ENCODE measurements at places on chromosomes 5 and 9.
A peak's percentile ranks its signal among the peaks of the same experiment; 100 is the strongest.

GRCh38 chr9:130185490-130186031 lies 13.4 kb downstream of the NCS1 start:
- DNase-seq, result peak; percentile 84

- DNase-seq, result no peak
Observed at GRCh38 chr5:75234251-75234650, 2.4 kb downstream of the ANKRD31 start.

- no peak for DNase-seq
Observed at GRCh38 chr5:1367149-1367548, 22.2 kb upstream of the CLPTM1L start.

GRCh38 chr5:168234133-168234532 lies 57.3 kb upstream of the WWC1 start:
- no peak for DNase-seq

GRCh38 chr9:98251551-98251950 lies 3.9 kb downstream of the TBC1D2 start:
- DNase-seq, result no peak

DNA sequence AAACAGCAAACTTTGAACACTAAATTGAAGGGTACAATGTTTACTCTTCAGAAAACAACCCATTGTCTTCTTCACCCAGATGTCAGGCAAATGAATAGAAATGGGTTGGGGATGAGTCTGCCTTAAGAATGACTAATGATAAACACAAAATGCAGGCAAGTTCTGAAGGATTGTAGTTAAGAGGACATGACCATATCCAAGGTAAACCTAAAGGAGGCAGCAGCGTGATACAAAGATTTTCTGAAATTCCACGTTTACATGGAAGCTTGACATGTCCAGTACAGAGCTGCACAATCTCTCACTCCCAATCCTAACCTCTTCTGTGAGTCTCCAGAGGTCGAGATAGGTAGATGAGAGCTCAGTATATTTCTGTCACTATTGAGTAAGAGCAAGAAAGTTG lies 1263.2 kb upstream of the CDH6 start:
- DNase-seq, result no peak

GRCh38 chr5:72451741-72452505 lies 55.3 kb downstream of the ZNF366 start:
- DNase-seq, result no peak

DNA sequence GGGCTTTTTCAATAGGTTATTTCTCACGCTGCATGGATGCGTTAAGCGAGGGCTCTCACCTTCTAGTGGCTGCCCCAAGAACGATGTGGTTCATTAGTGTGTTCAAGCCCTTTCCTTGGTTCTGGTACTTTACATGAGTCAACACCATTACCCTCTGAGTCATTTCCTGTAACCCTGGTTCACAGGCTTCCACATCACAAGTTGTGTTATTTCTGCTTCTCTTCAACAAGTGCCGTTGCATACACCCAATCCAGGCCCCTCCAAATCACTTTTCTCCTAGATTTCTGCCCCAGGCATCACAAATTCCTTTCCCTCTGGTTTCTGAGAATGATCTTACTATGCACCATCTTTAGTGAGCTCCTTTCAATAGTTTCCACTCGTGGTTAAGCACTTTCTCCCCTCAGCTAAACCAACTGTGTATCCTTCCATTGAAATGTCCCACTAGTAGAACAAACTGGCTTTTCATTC lies 69.5 kb upstream of the RAD23B start:
- no peak for DNase-seq

GRCh38 chr5:57662991-57663390 lies 180.4 kb upstream of the ACTBL2 start:
- no peak for DNase-seq

DNA sequence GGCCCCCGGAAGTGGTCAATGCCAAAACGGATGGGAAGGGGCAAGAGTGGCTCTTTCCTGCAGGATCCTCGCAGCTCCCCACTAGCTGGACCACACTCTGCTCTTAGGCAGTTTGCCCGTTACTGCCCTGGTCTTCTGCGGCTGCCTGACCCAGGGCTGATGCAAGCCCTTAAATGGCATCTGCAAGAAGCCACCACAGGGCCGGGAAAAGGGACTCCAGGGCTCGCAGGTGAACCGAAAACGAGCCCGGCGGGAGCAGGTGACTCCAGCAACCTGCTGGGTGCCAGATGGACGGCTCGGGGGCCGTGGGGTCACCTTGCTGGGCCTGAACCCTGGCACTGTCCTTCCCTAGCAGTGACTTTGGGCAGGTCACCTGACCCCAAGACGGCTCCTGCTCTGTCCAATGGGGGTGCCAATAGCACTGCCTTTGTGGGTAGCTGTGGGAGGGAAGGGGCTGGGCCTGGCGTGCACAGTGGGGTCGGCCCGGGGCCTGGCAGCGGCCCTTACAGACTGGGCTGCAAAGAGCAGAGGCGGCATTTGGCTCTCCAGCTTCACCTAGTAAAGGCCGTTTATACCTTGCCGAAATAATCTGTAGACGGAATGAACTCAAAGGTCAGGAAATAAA lies 1.3 kb downstream of the TMEM250 start:
- DNase-seq, result no peak

GRCh38 chr9:117486426-117486825 lies 71.6 kb upstream of the ASTN2 start:
- DNase-seq, result no peak

DNA sequence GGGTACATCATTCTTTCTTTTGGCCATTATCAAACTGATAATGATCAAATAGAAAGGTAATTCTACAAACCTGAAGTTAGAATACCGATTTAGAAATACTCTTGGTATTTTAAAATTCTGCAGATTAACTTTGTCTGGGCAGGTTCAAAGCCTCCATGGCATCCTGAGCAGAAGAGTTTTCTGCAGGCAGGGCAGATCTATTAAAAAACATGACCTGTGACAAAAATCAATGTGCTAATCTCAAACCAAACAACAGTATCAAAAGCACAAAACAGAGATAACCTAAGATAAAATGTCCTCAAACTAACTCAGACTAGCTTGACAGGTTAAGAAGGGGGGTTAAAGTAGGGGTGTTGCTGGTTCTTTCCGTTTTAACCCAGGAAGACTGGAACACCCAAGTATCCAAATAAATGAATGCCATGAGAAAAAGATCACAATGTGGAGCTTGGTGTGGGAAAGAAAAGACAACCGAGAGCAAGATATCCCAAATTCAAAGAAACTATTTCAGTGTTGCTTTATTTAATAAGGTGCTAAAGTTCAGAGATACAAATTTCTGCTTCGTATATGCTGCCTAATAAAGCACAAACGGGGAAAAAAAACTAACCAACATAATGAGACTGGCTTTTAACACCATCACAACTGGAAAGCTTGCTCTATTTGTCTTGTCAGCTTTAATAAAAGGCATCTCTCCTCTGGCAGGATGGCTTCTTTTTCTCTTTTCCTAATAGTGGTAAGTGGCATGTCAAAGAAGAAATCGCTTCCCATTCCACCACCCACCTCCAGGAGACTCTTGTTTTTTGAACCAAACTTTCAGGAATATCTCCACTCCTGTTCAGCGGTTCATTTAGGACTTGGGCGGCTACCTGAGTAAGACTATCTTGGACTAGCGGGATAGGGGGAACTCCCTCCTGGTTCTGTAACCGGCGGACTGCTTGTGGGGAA lies 2.3 kb downstream of the EFNA5 start:
- peak; percentile 25 for DNase-seq

DNA sequence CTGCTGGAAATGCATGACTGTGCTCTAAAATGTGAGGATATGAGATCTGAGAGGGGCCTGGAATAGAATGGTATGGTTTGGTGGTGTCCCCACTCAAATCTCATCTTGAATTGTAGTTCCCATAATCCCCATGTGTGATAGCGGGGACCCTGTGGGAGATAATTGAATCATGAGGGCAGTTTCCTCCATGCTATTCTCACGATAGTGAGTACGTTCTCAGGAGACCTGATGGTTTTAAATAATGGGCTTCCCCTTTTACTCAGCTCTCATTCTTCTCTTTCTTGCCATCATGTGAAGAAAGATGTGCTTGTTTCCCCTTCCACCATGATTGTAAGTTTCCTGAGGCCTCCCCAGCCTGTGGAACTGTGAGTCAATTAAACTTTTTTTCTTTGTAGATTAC lies 133.6 kb upstream of the ADAMTS16 start:
- DNase-seq, result no peak

GRCh38 chr5:79811081-79811480 lies 121.4 kb downstream of the CMYA5 start:
- DNase-seq, result no peak

GRCh38 chr5:160477266-160477970 lies 55.8 kb downstream of the PTTG1 start:
- DNase-seq, result no peak

GRCh38 chr5:142520885-142521284 lies 165.0 kb downstream of the FGF1 start:
- DNase-seq, result no peak

- no peak for DNase-seq
Observed at GRCh38 chr5:173691931-173692330, 75.5 kb upstream of the BOD1 start.

GRCh38 chr9:94904806-94905205 lies 178.3 kb downstream of the AOPEP start:
- DNase-seq, result no peak

GRCh38 chr9:109122726-109123621 lies 3.2 kb upstream of the TMEM245 start:
- no peak for DNase-seq

GRCh38 chr5:56908942-56909293 lies 478 bp upstream of the SETD9 start:
- no peak for DNase-seq

DNA sequence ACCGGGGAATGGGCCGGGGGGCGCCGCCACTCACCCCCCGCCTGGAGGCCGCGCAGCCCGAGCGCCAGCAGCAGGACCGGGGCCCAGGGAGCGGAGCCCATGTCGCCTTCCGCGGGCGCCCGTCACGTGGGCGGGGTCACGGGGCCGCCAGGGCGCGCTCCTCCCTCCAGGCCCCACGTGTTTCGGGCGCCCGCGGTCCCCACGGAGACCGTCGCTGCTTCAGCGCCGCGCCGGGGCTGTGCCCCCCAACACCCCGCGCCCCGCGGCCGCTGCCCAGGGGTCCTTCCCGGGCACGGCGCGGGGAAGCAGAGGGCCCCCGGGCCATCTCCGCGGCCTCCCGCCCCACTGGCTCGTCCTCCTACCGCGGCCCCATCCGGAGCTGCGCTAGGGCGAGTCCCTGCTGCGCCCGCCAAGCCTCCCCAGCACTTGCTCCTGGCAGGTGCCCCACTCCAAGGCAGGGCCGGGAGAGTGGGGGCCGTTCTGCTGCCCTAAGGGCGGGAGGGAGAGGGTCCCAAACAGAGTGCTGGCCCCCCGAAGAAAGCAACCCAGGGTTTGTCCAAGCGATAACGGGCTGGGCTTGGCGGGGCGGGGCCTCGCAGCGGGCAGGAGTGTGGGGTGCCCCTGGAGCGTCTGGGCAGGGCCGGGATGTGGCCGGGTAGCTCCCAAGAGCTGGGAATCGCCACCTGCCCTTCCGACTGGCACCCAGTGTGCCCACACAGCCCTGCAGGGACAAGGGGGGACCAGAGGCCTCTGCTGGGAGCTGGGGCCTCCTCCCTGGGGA lies at the start of gene DPP7:
TSS of gene DPP7 (minus strand) at position 121 of the 781 bp plus-strand sequence. CDS start at position 101, 20 bp downstream.
- peak; percentile 68 for DNase-seq

- no peak for DNase-seq
Observed at GRCh38 chr5:173761178-173761513, 127.0 kb upstream of the CPEB4 start.

GRCh38 chr9:22160221-22160620 lies 151.1 kb upstream of the CDKN2B start:
- no peak for DNase-seq

DNA sequence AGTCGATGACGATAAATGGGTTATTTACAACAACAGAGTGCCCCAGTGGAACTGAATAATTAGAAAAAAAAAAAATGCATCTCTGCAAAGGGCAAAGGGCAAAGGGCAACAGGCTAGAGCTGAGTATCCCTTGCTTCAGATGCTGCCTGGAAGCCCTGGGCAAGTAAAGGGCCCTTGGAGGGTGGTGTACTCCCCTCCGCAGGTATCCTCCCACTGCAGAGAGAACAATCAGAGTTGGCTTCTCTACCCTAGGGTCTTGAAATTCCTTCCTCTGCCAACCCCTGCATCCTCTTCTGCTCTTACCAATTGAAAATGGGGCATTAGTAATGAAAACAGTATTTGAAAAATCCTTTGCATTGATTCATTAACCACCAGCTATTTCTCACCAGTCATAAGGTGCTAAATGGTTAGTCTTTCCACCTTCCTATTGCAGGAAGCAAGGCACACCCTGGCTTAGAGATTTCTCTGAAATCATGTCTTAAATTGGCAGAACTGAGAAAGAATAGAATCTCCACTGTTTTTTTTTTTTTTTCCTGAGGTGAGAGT lies 122.6 kb downstream of the SEMA6A start:
- DNase-seq, result no peak

DNA sequence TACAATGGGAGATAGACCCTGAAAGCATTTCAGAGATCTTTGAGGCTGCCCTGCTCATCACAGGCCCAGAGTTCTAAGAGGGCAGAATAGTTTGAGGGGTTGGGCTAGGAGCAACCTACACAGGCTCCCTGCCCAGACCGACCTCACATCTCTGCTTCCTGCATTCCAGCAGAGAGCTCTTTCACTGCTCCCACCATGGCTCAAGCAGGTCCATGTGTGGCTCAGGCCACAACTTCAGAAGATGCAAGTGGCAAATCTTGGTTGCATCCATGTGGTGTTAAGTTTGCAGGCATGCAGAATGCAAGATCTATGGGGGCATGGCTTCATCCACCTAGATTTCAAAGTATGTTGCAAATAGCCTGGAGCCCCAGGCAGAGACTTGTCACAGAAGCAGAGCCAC lies 39.0 kb downstream of the GDA start:
- no peak for DNase-seq

DNA sequence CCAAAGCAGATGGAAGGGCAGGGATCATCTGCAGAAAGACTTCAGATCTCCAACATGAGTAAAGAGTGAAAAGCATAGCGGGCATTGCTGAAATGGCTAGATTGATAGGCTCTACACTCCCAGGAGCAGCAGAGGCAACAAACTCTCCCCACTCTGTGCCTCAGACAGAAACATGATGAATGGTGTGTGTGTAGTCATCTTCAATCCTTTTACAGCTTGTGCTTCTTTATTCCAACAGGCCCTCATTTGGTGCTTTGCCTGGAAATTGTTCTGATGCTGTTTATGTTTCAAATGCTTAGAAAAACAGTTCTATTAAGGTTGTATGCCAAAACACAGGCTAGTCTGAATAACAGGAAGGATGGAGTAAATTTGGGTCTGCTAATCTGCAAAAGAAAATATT lies 176.2 kb downstream of the DMRTA1 start:
- no peak for DNase-seq
